Muscle of leg (tissue), 16 donors: ENCODE measurements at places on chromosomes 13 and 19. TPM values are rescaled to one million over a fixed set of nuclear protein-coding genes. Genes with fewer than 3 reads are reported as not detected.

The MISP gene
- polyA plus RNA-seq, result 11.6 TPM

The USPL1 gene
- 14.5 TPM for polyA plus RNA-seq

The NLRP11 gene
- not detected for polyA plus RNA-seq

The ZNF560 gene
- 0.12 TPM for polyA plus RNA-seq

The TMEM59L gene
- 14.9 TPM for polyA plus RNA-seq

The KCNJ14 gene
- 0.92 TPM for polyA plus RNA-seq

DNA sequence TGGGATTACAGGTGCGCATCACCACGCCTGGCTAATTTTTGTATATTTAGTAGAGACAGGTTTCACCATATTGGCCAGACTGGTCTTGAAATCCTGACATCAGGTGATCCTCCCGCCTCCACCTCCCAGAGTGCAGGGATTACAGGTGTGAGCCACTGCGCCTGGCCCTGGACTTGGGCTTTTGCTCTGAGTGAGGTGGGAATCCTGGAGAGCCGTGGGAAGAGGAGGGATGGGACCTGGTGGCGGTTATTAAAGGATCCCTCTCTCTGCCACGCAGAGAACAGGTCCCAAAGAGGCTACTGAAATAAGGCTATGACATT lies 1.7 kb upstream of the TLE5 start:
- DNase-seq, result no peak

DNA sequence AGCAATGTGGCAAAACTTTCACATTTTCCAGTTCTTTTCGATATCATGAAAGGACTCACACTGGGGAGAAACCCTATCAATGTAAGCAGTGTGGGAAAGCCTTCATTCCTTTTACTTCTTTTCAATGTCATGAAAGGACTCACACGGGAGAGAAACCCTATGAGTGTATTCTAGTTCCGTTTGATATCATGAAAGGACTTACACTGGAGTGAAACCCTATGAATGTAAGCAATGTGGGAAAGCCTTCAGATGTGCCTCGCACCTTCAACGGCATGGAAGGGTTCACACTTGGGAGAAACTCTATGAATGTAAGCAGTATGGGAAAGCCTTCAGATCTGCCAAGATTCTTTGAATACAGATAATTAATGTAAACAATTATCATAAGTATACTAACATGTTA lies 14.5 kb upstream of the ZNF763 start:
- DNase-seq, result no peak

DNA sequence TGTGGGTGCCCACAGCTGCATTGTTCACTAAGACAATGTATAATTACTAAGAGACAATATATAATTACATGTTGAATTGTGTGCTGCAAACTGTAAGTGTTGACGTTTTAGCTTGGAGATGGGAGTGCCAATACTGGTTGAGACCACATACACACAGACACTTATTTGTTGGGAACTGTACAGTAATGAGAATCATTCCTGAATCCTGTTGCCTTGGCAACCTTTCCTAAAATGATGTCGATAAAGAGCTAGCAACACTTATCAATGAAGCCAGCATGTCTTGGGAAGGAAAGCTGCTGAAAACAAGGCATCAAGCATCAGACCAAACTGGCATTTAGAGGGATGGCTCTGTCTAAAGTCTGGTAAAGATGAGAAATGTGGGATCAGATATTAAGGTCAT lies 51.3 kb downstream of the PCDH8 start:
- DNase-seq, result no peak

DNA sequence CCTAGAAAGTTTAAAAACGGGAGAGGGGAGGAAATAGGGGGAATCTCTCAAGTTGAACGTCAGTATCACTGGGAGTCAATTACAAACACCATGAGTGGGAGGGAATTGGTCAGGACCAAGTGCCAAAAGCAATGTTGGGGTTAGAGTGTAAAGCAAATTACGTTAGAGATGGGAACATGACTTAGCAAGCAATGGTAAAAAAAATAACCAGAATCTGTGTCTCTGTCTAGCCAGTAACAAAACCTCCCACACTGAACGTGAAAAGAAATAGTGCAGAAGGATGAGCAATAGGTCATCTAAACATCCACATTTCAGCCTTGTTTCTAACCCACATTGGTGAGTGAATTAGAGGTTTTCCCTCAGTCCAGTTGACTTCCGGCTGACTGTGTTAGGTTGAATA lies 242.2 kb downstream of the COG6 start:
- DNase-seq, result no peak

DNA sequence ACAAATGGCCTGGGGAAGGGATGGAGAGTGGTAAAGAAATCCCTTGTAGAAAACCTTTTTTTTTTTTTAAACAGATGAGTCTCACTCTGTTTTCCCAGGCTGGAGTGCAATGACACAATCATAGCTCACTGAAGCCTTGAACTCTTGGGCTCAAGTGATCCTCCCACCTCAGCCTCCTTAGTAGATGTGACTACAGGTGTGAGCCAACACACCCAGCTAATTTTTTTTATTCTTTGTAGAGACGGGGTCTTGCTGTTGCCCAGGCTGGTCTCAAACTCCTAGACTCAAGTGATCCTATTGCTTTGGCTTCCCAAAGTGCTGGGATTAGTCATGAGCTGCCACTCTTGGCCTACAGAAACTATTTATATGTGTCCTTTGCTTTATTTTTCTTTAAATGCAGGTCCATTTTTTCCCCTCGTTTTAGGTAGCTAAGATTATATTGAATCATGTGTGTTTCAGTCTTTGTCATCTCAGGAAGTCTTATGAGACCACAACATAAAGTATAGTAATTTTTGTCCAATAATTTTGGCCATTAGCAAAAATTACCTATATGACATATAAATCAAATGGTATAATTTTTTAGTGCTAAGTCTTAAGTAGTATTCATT lies 10.5 kb downstream of the LPAR6 start:
- DNase-seq, result no peak

GRCh38 chr13:93549326-93550005 lies 322.9 kb downstream of the GPC6 start:
- DNase-seq, result peak; percentile 55

GRCh38 chr13:77776704-77777103 lies 79.2 kb downstream of the SLAIN1 start:
- DNase-seq, result no peak

DNA sequence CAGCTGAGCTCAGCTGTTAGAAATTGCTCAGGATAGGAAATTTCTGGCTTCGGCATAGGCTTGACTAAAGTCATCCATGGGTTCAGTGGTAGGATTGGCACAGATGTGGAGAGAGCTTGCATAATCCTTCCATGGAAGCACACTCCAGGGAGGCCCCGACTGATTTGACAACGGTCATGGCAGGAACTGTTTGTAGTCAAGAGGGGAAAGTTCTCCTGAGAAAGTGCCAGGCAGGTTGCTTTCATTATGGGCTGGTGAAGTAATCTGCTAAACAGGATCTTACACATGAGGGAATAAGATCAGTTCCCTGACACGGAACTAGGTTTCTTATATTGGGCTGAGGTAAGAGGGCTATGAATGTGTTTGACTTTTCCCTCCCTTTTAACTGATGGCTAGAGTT lies 120.1 kb downstream of the RGCC start:
- peak; percentile 73 for DNase-seq

GRCh38 chr19:41356984-41357739 lies 3.4 kb upstream of the TGFB1 start:
- DNase-seq, result no peak

- DNase-seq, result peak; percentile 85
Measured at GRCh38 chr13:83881917-83882605, at the start of gene SLITRK1. SLITRK1 (minus strand) TSS chr13:83882474; CDS start chr13:83881507, 967 bp downstream.

DNA sequence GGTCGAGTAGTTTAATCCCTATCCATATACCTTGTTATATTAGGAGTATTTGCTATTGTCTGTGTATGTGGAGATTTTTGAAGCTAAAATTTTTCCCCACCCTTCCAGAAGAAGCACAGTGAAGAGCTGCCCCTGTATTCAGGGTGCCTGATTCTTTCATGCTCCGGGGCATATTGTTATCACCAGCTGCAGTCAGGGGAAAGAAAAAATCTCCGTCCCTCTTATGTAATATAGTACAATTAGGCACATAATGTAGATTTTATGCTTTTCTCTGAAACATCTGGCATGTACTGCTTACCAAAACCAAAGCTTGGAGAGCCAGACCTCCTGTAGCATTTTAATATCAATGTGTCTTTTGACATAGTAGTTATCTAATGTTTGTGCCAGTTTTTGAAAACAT lies 214.9 kb upstream of the EDNRB start:
- no peak for DNase-seq

DNA sequence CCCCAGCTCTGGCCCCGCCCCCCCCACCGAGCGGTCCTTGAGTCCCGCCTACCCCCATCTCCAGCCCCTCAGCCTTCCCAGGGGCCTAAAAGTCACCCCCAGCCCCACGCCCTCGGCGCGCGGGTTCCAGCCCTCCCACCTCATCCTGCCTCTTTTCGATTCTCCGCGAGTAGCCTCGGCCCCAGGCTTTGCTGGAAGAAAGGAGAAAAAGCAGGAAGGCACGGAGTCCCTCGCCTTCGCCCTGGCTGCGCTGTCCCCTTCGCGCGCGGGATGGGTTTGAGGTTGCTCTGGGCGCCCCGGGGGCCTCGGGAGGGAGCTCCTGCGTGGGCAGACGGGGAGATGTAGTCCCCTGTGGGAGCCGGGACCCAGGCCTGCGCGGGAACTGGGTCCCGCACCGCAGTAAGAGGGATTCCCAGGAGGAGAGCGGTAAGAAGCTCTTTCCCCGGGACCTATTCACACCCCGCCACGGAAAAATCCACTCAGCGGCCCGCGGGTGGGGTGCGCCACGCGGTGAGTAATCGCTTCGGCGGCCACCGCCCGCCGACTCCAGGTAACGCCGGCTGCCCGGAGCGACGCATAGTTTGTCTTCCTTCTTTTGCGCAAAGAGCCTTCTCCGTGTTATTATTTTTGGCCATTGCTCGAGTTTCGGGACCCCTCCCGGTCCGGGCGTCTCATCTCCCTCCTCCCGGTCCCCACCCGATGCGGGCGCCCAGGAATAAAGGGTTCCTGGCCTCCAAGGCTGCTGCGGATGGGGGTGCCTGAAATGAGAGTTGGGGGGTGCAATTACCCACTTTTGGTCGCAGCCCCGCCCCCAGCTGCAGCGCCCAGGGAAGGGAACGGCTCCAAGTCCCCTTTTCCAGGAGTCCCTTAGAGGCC lies 865 bp upstream of the CRLF1 start:
- peak; percentile 44 for DNase-seq

DNA sequence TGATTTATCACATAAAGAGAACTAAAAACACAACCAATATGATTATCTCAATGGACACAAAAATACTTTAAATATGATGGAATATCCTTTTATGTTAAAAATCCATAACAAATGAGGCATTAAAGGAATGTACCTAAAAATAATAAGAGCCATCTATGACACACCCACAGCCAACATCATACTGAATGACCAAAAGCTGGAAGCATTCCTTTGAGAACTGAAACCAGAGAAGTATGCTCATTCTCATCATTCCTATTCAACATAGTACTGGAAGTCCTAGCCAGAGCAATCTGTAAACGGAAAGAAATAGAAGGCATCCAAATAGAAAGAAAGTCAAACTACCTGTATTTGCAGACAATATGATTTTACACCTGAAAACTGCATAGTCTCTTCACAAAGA lies 671.0 kb downstream of the SLITRK1 start:
- no peak for DNase-seq

DNA sequence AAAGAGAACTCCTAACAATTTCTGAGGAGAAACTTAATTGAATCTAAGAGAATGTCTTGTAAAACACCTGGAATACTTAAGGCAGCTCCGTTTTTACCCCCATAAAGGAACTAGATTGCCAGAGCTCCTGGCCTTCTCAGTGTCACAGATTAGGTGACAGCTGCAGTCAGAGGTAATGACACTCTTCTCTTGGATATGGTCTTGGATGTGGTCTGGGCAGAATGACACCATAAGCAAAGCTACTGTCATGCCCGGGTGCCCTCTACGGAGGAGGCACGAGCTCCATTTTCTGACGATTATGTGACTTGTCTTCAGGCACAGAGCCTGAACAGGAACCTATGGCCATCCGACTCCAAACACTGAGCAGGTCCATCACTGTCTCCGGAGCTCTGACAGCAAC lies 46.7 kb downstream of the STK24 start:
- no peak for DNase-seq

- no peak for DNase-seq
Measured at GRCh38 chr19:51119101-51119500, 5.6 kb upstream of the SIGLEC9 start.

- no peak for DNase-seq
Measured at GRCh38 chr19:42461700-42462324, 19.1 kb upstream of the CXCL17 start.

- no peak for DNase-seq
Measured at GRCh38 chr19:4345342-4346019, 2.1 kb downstream of the MPND start.

GRCh38 chr19:39307046-39307821 lies 11.0 kb downstream of the IFNL1 start:
- DNase-seq, result peak; percentile 49
